Stimulated activated CD4-positive, alpha-beta T cell treated with anti-CD3 and anti-CD28 coated beads, Interleukin-1b, Interleukin-23, amount 100 ng/mL, for 4 hours (primary cell): ENCODE measurements at places on chromosomes 2 and 18.

DNA sequence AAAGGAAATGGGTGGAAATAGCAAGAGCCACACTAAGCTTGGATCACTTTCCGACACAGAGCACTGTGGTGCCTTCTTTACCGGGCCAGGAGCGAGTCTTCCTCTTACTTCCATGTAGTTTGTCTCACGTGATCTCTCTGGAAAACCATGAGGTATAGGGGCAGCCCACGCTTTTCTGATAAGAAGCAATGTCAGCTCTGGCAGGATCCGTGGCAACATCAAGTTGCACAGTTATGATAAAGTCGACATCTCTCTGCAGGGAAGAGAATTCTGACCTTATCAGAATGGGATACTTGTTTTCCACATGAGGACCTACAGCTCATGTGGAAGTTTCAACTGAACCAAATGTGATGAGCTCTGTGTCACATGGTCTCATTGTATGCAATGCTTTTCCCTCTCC, 29.5 kb downstream of the MSGN1 start:
- DNase-seq = no peak

- DNase-seq = no peak
Measured at GRCh38 chr2:120736624-120737339, 1.1 kb downstream of the GLI2 start.

GRCh38 chr2:95375532-95376150, 26.9 kb upstream of the FAHD2A start:
- no peak for DNase-seq

- DNase-seq = no peak
Measured at GRCh38 chr18:2173486-2173885, 397.8 kb downstream of the METTL4 start.

- DNase-seq = no peak
Measured at GRCh38 chr2:104140361-104140760, 713.6 kb upstream of the POU3F3 start.

DNA sequence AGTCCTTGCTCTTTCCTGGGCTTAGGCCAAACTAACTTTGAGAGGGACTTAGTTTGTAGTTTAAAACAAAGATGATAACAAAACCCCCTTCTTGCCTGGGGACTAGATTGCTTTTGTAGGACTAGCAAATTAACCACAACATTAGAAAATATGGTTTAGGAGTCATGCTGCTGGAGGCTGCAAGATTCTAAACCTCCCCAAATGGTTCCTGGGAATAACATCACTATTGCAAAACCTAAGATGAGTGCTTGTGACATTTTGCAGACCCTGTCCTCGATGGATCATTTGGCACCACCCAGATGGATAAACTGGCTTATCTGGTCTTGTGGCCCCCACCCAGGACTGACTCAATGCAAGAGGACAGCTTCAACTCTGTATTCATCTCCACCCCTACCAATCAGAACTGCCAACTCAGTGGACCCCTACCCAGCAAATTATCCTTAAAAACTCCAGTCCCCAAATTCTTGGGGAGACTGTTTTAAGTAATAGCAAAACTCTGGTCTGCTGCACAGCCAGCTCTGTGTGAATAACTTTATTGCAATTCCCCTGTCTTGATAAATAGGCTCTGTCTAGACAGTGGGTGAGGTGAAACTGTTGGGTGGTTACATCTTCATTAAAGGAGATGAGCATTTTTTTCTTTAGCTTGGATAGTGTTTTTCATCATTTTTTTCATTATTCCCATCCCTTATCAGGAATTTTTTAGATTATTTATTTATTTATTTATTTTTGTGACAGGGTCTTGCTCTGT, 58.9 kb downstream of the SPTBN1 start:
- DNase-seq = no peak

GRCh38 chr2:29526587-29527586, 394.5 kb downstream of the ALK start:
- no peak for DNase-seq

DNA sequence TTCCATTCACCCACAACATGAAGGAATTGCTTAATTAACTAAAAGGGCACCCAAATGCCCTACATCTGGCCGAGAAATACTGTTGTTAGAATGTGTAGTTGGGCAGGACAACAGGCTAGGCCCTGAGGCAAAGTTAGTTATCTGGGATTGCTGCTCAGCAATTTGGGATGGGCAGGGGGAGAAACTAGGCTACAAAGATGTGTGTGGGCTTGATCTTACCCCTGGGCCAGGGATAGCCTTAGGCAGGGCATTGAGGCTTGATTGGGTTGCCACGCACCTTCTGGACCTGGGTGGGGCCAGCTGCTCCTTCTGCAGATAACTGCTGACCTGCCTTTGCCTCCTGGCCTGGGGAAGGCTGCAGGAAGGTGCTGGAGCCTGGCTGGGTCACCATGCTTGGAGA, 9.4 kb downstream of the IL18RAP start:
- no peak for DNase-seq

- DNase-seq = no peak
Measured at GRCh38 chr2:36359067-36359466, 3.5 kb downstream of the CRIM1 start.

DNA sequence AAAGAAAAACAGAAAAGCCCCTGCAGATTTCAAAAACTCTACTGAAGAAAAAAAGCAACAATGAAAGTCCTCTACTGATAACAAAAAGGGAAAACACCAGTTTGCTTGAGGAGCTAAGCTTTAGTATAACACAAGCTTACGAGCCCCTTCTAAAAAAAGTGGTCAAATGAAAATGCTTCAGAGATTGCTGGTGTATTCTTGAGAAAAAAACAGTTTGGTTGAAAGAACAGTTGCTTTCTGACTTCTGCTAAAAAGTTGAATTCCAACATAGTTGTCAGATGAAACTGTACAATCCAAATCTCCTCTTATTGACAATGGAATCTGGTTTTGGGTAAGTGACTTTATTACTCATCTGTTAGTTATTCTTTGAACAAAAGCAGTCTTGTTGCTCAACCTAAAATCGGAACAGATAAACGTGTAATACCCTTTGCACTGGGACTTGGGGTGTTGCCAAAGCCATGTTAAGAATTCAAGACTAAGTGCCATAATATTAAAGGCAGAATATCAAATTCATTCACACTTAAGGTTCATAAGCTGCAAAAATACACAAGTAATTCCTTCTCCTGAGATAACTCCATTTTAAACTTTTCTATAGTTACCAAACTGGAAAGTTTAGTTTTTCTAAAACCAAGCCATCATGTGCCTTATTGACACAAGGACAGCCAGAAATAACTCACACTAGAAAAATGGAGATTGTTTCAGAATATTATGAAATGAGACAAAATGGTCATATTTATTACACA, 45.3 kb upstream of the SPAG16 start:
- DNase-seq = no peak

- no peak for DNase-seq
Measured at GRCh38 chr2:202148515-202149154, 75.6 kb downstream of the KIAA2012 start.

DNA sequence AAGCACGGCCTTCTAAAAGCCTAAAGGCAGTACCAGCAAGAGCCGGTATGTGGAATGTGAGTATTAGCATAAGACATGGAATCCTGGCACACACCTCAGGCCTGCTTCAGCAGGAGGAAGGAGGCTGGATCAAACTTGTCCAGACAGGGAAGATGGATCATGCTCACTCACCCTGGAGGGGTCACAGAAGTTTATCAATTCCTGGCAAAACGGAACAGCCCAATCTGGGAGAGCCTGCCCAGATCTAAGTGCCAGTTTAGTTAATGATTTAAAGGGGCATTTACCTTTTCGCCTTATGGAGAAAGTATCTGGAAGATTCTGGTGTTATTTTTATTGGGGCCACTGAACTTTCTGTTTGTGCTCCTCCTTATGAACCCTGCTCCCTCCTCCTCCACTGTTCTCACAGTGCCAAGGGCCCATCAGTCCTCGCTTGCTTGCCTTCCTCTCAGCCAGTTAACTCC, 58.3 kb upstream of the NFE2L2 start:
- DNase-seq = no peak

DNA sequence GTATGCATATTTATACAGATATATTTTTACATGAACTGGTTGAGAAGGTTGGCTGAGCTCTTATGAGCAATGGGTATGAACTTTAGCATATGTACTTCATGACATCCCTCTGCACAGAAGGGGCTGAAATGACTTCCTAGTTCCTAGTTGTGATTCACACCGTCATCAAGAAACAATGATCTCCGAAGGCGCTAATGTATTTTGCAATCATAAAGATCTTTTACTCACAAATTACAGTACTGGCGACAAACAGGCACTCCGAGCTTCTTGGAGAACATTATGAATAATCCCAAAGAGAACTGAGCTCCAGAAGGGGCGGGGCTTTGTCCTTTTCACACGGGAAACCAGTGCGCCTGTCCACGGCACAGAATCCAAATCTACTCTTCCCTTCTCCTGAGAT, 18.1 kb downstream of the BCL2 start:
- DNase-seq = no peak

- DNase-seq = no peak
Measured at GRCh38 chr2:180679693-180680092, 300.7 kb upstream of the UBE2E3 start.

DNA sequence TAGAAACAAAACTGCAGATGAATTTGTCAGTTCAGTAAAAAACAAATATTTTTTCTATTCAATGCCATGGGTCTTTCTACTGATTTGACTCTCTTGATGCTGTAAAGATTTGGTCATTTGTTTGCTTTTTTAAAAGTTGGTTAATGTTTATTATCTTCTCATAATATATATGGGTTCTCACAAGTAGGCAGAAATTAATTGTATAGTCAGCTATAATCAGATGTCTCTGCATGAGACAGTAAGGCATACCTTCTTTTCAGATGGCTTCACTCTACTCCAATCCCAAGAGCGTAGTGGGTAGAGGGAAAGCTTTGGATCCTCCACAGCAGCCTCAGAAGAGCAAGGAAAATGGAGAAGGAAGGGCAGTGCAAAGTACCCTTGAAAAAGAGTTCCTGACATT, 1202.9 kb upstream of the CELF4 start:
- DNase-seq = no peak

DNA sequence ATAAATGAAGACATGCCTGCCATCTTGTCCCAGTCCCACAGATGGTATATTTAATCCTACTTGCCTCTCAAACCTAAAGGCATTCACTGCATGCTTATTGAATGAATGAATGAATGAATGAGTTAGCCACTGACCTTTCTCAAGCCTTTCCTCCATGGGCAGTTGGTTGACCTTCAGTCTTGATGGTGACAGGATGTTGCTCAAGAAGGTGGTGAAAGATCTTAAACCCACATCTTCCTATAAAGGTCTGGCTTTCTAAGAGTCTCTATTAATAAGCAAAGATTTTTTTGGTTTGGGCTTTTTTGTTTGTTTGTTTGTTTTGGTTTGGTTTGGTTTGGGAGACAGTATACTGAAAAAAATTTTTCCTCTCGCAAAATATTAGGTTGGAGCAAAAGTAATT, 41.7 kb downstream of the KIAA2012 start:
- no peak for DNase-seq

- DNase-seq = no peak
Measured at GRCh38 chr2:15354596-15355366, 206.4 kb downstream of the NBAS start.

DNA sequence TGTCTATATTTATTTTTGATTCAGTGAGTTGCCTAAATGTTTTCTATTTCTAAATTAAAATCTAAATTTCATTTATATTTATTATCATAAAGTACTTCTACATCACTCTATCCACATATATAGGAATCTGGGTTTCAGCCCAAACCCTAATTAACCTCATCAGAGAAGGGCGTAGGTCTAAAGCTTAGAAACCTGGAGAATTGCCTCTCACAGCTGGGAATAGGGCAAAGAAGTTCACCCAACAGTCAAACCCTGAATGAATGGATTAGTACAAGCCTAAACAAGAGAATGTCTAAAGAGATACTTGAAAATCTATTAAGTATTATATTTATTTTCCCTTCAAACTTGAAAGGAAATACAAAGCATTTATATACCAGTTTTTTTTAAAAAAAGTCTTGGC, 26.2 kb downstream of the TFPI start:
- no peak for DNase-seq

- DNase-seq = no peak
Measured at GRCh38 chr2:228059735-228060134, 121.8 kb downstream of the SPHKAP start.

DNA sequence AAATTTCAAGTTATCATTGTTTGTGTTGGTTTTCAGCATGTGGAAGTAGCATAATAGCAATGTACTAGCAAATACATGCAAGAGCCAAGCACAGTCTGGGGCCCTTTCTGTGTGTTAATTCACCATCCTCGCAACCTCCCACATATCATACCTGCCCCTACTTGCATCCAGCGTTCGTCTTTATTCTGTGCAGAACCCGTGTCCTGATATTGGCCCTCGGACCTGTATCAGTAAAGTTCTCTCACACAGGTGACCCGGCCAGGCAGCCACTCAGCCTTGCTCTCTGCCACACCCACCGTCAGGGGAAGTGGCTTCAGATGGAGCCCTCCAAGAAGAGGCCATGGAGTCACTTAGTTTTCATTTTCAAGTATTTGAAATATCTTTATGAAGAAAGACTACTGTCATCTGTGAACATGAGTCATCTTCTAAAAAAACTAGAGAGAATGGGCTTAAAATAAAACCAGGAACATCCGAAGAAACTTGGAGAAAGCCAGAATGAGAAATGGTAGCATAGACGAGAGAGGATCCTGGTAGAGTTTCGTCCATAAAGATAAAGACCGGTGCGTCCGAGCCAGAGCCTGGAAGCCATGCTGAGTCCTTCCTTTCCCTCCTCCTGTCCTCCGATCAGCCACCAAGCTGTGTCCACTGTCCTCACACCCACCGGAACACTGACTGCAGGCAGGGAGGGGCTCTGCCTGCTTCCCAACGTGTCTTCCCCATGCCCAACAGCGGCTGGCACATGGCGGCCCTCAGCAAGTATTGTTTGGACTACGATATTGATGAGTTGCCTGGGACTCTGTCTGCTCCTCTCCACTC, 57.3 kb upstream of the RPL31 start:
- no peak for DNase-seq

GRCh38 chr2:237669628-237670392, 42.4 kb downstream of the LRRFIP1 start:
- DNase-seq = no peak

DNA sequence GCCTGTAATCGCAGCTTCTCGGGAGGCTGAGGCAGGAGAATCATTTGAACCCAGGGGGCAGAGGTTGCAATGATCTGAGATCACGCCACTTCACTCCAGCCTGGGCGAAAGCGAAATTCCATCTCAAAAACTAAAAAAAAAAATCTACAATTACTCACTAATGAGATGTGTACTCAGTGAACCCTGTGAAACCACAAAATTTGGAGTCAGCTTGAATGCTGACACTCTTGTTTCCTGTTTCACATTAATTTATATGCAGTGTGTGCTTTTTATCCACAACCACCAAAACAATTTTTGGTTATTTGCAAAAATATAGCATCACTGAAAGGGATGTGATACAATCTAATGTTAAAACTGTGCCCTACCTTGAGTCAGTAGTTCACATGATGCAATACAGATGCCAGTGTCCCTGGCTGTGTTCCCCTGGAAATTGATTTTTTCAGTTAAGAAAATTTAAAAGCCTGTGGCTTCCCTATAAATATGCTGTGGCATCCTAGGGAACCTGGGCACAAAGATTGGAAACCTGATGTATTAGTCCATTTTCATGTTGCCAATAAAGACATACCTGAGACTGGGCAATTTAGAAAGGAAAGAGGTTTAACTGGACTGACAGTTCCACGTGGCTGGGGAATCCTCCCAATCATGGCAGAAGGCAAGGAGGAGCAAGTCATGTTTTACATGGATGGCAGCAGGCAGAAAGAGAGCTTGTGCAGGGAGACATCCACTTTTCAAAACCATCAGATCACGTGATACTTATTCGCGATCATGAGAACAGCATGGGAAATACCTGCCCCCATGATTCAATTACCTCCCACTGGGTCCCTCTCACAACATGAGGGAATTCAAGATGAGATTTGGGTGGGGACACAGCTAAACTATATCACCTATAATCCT, 337.5 kb upstream of the NT5C1B start:
- no peak for DNase-seq

- no peak for DNase-seq
Measured at GRCh38 chr2:161552015-161552414, 72.2 kb upstream of the SLC4A10 start.
